ENCODE measurements at places on chromosomes 3 and 15.

- no peak for DNase-seq
Measured at GRCh38 chr15:76994001-76994400, 925 bp upstream of the PSTPIP1 start.

GRCh38 chr3:2765002-2765579 is 345.1 kb downstream of the IL5RA start:
- no peak for DNase-seq

- DNase-seq, result no peak
Measured at GRCh38 chr3:164401923-164402322, 676.4 kb downstream of the SI start.

DNA sequence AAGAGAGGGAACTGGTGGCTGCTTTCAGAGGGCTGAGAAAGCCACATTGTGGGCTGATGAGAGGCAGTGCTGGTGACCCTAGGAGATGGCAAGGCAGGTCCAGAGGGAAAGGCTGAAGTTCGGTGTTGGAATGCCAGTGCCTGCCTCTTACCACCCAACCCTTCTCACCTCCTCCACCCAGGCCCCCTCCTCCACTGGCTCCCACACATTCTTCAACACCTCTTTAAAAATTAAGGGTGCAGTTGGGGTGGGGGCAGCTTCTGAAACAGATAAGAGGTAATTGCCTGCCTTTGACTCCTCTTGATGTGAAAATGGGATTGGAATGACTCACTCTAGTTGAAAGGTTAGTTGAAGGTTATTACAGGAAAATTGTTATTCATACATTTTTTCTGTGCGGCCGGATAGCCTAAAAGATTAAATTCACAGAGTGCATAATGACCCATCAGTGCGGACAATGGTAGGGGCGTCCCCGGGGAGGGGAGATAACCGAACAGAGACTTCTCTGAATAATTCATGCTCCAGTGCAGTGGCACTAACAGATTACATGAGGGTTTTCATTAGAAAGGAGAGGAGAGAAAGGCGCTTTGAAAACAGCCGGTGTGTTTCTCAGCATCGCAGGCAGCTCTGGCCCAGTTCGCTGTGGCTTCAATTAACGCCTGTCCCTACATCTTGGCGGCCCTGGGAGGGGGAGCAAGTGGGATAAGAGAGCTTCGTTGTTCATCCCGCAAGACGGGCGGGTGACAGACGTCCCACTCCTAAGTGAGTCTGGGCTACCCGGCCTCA is 212.4 kb downstream of the TLE3 start:
- DNase-seq, result no peak

DNA sequence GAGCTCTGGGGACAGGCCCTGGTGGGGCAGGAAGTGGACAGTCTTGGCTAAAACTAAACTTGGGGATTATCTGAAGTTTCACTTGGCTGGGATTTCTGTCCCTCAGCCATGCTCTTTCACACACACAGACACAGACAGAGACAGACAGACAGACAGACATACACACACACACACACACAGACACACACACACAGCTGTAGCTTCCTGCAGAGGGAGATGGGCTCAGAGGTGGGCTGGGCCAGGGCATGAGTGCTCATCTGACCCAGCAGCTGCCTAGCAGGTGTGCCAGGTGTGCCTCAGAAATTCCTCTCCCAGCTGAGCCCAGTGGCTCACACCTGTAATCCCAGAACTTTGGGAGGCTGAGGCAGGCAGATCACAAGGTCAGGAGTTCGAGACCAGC is 3.3 kb downstream of the RHOV start:
- DNase-seq, result no peak

- no peak for DNase-seq
Measured at GRCh38 chr3:61922118-61922517, 360.7 kb downstream of the PTPRG start.

GRCh38 chr3:31836131-31837075 is 144.7 kb downstream of the OSBPL10 start:
- DNase-seq, result no peak

- DNase-seq, result no peak
Measured at GRCh38 chr3:178146406-178146831, 389.8 kb upstream of the KCNMB2 start.

GRCh38 chr15:33780011-33780768 is 188.1 kb upstream of the CHRM5 start:
- no peak for DNase-seq

DNA sequence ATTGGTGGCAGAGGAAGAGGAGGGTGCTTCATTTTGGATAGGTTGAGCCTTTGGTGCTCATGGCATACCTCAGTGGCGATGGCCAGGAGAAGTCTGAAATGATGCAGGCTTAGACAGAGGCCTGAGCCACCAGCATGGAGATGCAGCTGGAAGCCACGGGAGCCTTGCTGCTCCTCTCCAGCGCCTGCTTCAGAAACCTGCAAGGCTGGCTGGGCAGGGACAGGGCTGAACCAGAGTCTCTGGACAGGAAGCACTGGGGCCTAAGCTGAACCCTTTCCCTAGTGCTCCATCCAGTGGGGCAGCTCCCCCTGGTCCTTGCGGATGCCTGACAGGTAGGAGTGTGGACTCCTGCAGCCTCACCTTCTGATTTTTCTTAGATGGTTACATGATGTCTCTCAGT is 36.7 kb upstream of the ADCY5 start:
- DNase-seq, result no peak

DNA sequence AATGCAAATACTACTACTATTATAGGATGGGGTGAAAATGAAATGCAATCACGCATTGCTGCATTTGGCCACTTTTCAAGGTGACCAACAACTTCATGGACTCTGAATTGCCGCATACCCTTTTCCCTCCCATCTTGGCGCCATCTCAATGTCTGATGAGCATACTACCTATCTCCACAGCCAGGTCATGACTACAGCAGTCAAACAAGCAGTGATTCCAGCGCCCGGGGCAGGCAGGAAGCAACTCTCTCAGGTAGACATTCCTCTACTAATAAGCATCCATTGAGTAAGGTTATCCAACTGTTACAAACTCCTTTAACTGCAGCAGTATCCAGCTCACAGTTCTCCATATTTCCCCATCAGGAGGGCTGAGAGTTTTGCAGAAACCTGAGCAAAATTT is 155.4 kb downstream of the ADAMTS17 start:
- DNase-seq, result no peak

DNA sequence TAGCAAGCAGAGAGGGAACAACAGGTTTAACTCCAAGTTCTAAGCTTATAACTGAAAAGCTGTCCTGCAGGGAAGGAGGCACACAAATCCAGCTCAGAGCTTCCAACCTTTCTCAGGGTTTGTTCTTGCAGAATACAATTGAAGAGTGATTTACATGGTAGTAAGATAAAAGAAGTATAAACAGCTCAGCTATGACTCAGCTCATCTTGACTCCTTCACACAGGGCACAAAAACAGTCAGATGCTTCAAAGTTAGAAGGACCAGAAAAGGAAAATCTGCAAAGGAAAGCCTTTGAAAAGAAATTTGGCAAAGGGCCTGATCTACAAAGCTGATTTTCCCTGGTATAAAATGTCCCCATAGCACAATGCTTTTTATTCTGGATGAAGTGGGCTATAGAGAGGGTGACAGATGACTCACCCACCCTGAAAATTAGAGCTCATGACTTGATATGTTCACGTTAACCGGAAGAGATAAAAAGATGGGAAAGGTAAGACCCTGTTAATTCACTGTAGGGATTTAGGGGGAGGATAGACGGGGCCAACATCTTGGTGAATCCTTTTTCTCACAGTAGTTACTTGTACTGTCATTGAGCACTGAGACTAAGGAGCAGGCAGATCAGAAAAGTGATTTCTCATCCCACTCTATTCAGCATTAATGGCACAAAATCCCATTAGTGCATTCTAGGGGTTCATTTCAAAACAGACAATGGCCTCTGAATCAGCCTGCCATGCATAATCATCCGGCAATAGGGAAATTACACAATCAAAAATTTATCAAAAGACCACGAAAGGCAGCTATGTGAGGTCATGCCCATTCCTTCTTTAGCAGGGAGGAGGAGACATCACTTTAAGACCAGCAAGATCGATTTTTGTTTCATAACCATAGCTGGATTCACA is 143.5 kb downstream of the GAP43 start:
- DNase-seq, result no peak

DNA sequence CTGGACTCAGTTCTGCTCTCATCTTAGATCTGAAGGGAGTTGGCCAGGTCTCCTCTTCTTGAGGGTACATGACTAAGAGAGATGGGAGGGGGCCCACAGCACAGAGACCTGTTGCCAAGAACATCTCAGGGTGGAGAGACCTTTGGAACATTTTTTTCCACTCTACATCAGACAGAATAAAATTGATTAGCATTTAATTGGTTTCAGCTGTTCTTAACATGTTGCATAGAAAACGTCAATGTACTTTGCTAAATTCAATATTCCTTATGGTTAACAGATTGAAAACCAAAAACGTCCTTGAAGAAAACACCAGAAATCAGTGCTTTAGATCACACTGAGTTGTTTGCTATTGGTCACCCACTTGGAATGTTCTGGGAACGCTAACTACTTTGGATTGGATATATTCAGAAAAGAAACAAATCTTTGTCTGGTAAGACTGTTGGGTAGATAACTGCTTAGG is 36.4 kb upstream of the FSTL1 start:
- no peak for DNase-seq

GRCh38 chr3:152039887-152040286 is 166.4 kb downstream of the SUCNR1 start:
- DNase-seq, result no peak

DNA sequence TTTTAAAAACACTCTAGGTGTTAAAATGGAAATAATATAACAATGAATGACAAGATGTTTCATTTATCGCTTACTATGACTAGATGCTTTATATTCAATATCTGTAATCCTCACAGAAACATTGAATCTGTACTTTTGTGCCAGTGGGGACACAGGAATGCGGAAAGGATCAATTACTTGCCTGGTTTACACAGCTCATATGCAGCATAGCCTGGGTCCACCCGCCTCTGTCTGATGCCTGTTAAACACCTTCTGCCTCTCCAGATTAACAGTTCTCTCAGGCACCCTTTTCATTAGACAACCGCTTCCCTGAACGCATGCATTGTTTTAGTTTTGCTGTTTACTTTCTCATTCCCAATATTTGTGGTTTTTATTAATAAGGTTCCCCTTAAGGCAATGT is 12.9 kb upstream of the KCNAB1 start:
- DNase-seq, result no peak

DNA sequence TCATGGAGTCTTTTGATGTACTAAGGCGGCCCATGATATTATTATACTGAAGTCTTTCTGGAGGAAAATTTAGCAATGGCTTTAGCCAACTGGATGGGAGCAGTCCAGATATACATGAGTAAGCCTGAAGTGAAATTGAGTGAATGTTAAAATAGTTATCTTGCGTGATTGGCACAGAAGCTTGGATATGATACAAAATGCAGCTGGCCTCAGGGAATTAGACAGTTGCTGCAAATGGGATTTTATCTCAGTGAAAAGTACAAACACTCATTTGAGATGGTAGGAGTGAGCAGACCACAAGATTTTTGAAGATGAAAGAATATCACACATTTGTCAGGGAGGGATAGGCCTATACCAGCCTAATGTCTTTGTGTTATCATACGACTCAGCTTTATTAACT is 8.9 kb downstream of the LMOD3 start:
- no peak for DNase-seq
